ENCODE measurements at places on chromosomes 3 and 15.

- DNase-seq: no peak
Observed at GRCh38 chr3:69838696-69839515, 99.6 kb downstream of the MITF start.

GRCh38 chr3:120625159-120625586 is 29.0 kb downstream of the NDUFB4 start:
- no peak for DNase-seq

- DNase-seq: no peak
Observed at GRCh38 chr15:55708720-55709119, 34.2 kb downstream of the PRTG start.

- DNase-seq: no peak
Observed at GRCh38 chr3:165446555-165446954, 250.4 kb upstream of the SLITRK3 start.

Measured in activated CD4-positive, alpha-beta T cell treated with anti-CD3 and anti-CD28 coated beads, Interleukin-2, amount 50 U/mL, for 1 hour (primary cell).